Tibial nerve (tissue), 4 donors: ENCODE measurements at places on chromosomes 12 and 14. TPM values are rescaled to one million over a fixed set of nuclear protein-coding genes. Genes with fewer than 3 reads are reported as not detected.

- no peaks in the 10 kb centered on the region for H3K36me3 ChIP-seq
- no peaks in the 10 kb centered on the region for H3K27me3 ChIP-seq
- H3K4me1 ChIP-seq, result no peaks in the 10 kb centered on the region
- DNase-seq, result no peak
- no peak overlapping the region for H3K4me3 ChIP-seq
Measured at GRCh38 chr14:25658988-25659387, 609.0 kb upstream of the STXBP6 start.

DNA sequence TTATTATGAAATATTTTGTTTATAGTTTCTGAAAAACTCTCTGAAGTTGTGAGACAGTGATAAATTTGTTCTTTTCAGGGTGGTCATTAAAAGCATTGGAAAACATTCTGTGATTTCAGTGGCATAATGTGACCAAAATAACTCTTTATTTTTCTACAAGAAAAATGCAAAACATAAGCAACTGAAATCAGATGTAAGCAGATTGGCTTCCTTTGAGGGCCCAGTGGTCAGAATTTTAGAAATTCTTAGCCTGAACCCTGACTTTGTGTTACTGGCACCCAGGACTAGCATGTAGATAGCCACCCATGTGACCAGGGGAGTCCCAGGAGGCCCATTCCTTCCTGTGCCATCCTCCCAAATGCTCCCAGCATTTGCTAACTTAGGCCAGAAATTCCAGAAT, 145.6 kb upstream of the SLC38A2 start:
- no peak overlapping the region for H3K4me3 ChIP-seq
- peaks cover 11% of the 10 kb centered on the region for H3K4me1 ChIP-seq
- H3K27ac ChIP-seq, result peak overlapping the region; percentile 48
- no peaks in the 10 kb centered on the region for H3K36me3 ChIP-seq

- H3K27me3 ChIP-seq, result no peaks in the 10 kb centered on the region
- no peak overlapping the region for H3K27ac ChIP-seq
- no peaks in the 10 kb centered on the region for H3K4me1 ChIP-seq
Measured at GRCh38 chr12:127149226-127149964, 1117.6 kb upstream of the TMEM132C start.

GRCh38 chr12:38350342-38351174, 34.0 kb downstream of the ALG10B start:
- H3K4me3 ChIP-seq, result no peak overlapping the region
- no peaks in the 10 kb centered on the region for H3K4me1 ChIP-seq
- no peaks in the 10 kb centered on the region for H3K36me3 ChIP-seq

DNA sequence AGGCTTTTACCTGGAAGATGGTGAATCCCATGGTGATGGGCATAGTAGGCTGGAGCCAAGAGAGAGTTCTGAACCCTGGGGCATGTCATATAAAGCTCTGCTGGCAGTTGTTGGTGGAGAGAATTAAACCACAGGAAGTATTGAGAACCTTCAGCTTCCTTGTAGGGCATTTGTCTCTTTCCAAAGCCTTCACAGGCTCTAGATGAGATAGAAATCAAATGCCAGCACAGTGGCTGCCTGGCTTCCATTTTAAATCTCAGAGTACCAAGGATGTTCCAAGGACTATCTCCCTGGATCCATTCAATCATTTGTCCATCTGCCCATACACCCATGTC, 369.6 kb downstream of the DPF3 start:
- no peaks in the 10 kb centered on the region for H3K36me3 ChIP-seq
- no peak overlapping the region for H3K4me3 ChIP-seq

- H3K36me3 ChIP-seq, result no peaks in the 10 kb centered on the region
- H3K4me1 ChIP-seq, result peaks cover 5% of the 10 kb centered on the region
- no peak overlapping the region for H3K4me3 ChIP-seq
- no peaks in the 10 kb centered on the region for H3K27me3 ChIP-seq
- no peak for DNase-seq
Measured at GRCh38 chr12:19550626-19551025, 111.3 kb downstream of the AEBP2 start.

DNA sequence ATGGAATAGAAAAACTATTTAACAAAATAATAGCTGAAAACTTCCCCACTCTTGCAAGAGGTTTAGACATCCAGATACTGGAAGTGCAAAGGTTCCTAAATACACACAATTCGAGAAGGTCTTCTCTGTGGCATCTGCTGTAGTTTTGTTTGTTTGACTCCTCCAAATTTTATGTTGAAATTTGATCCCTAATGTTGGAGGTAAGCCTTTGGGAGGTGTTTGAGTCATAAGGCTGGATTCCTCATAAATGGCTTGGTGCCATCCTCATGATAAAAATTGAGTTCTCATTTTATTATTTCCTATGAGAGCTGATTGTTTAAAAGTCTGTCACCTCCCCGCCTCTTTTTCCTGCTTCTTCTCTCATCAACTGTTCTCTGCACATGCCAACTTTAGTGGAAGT, 182.7 kb downstream of the MYRFL start:
- H3K4me1 ChIP-seq, result peaks cover 4% of the 10 kb centered on the region
- no peak overlapping the region for H3K27ac ChIP-seq
- H3K4me3 ChIP-seq, result no peak overlapping the region
- no peaks in the 10 kb centered on the region for H3K27me3 ChIP-seq
- no peak for DNase-seq
- H3K36me3 ChIP-seq, result no peaks in the 10 kb centered on the region

- H3K36me3 ChIP-seq, result no peaks in the 10 kb centered on the region
- no peak overlapping the region for H3K27ac ChIP-seq
- no peak for DNase-seq
- H3K27me3 ChIP-seq, result no peaks in the 10 kb centered on the region
- H3K4me3 ChIP-seq, result no peak overlapping the region
Measured at GRCh38 chr12:110010853-110011723, 11.9 kb downstream of the ANKRD13A start.

Gene DPY19L2
- total RNA-seq, result 22.0 TPM

Gene PPP1R1A
- 32.4 TPM for total RNA-seq

Gene LMNTD1
- total RNA-seq, result not detected

Gene TSPAN8
- total RNA-seq, result 40.2 TPM

Gene A2ML1
- 9.8 TPM for total RNA-seq
